ENCODE measurements at places on chromosomes 13 and 19.
A peak's percentile ranks its signal among the peaks of the same experiment; 100 is the strongest.

- no peak for DNase-seq
Observed at GRCh38 chr13:62292714-62293480, 877.2 kb upstream of the PCDH20 start.

GRCh38 chr19:46731584-46731983 lies 14.3 kb upstream of the FKRP start:
- no peak for DNase-seq

DNA sequence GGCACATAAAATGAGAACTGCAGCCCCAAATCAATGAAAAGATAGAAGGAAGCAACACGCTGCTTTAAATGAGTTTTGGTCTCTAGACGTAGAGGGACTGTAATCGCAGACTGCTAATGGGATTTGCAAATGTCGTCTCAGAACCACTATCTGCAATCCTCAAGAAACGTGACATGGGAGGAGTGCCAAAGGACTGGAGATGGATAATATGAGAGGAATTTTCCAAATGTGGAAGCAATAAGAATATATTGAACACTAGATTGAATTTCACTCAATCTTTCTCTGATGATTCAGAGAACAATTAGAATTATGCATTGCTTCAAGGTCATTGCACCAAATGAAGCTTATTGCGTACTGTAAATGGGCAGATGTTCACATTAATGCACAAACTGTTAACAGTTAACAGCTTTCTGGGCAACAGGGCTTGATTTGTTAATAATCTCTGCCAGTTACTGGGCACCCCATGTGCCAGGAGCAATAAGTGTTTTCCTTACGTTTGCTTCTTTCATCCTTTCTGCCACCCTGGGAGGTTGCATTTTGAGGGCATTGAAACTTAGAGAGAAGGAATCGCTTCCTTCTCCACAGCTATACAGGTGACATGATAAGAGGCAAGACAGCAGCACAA lies 62.8 kb upstream of the WASF3 start:
- no peak for DNase-seq

DNA sequence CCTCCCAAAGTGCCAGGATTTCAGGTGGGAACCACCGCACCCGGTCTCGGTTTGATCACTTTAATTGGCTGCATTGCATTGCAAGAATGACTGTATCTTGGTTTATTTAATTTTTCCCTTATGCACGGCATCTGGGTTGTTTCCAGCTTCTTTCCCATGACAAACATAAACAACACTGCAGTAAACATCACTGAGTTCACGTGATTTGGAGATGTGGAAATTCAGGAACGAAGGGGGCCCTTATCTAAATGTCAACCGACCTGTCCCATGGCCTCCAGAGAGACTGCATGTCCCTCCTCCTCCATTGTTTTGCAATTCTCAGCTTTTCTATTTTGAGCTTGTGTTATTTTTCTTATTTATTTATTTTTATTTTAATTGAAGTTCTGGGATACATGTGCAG lies 14.4 kb upstream of the SULT2B1 start:
- no peak for DNase-seq

GRCh38 chr19:30341611-30342201 lies 30.5 kb upstream of the ZNF536 start:
- DNase-seq = no peak

DNA sequence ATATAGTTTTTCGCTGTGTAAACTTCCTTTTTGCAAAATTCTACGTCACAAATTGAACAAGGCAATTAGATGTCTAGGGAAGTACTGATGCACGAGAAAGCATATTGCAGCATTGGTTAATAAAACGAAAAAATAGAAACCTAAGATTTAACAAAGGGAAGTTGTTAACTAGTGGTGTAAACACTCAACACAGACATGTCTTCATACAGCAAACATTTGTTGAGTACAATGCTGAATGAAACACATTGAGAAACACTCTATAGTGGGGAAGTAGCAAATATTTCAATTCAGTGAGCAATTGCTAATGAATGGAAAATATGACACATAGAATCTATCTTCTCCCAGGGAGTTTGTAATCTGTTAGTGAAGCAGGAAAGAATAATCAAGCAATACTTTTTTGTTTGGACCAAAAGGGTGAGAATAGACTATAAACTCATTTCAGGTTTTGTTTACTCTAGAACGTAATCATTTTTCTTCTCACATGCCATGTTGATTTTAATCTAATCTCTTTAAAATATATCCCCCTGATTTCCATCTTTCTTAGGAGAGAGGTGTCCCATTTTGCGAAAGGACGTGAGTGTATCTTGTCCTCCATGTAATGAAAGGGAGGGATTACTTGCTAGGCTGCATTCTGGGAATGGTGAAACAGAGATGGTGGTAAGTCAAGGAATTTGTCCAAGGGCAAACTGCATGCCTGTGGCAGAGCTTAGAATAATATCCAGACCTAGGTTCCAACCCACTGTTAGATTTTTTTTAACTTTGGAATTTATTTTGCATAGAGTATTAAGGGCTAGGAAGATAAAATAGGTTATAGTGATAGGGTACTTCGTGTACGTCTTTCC lies 1.7 kb upstream of the ANKRD10 start:
- peak; percentile 5 for DNase-seq

Measured in CD4-positive, alpha-beta T cell treated with Interleukin-4 for 1 hour (primary cell).